ENCODE measurements at places on chromosomes 7 and 10.

DNA sequence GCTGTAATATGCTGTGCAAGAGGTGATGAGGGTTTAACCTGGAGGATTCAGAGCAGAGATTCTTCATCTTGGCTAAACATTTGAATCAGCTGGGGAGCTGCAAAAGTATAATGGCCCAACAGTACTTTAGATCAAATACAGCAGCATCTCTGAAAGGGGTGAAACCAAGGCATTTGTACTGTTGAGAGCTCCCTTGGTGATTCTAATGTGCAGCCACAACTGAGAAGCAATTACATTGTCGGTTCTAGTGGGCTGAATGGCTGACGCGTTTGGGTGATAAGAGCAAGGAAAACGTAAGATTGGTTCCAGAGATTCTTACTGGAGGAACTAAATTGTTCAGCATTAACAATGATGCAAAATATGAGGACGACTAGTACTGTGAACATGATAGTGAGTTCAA lies 269.7 kb downstream of the AGMO start:
- DNase-seq = no peak

- DNase-seq = no peak
Measured at GRCh38 chr7:96218664-96219243, 103.1 kb downstream of the SLC25A13 start.

GRCh38 chr10:20598590-20598989 lies 298.5 kb downstream of the NEBL start:
- no peak for DNase-seq

DNA sequence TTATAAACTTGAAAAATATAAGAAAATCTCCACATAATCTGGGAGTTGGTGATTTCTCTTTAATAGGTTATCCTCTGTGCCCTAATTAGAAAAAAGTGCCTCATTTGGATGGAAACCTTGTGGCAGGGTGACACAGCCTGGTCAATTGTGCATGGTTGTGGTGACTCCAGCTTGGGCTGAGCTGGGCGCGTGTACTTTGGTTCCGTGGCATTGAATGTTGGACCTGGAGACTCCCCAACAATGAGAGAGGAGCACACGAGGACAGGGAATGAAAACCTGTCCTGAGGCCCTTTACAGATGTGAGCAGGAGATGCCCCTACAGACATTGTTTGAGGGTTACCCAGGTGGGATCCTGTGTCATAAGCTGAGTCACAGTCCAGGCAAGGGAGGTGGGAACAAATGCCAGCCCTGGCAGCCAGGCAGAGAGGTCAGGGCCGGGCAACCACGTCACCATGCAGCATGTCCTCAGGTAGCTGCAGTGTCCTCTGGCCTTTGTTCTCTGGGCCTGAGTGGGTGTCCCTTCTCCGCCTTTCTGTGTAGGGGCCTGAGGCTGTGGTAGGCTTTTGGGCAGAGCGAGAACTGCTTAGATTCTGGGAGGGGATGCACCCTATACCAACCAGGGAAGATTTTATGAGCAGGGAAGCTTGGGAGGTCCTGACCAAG lies 147.4 kb upstream of the TBX20 start:
- no peak for DNase-seq

DNA sequence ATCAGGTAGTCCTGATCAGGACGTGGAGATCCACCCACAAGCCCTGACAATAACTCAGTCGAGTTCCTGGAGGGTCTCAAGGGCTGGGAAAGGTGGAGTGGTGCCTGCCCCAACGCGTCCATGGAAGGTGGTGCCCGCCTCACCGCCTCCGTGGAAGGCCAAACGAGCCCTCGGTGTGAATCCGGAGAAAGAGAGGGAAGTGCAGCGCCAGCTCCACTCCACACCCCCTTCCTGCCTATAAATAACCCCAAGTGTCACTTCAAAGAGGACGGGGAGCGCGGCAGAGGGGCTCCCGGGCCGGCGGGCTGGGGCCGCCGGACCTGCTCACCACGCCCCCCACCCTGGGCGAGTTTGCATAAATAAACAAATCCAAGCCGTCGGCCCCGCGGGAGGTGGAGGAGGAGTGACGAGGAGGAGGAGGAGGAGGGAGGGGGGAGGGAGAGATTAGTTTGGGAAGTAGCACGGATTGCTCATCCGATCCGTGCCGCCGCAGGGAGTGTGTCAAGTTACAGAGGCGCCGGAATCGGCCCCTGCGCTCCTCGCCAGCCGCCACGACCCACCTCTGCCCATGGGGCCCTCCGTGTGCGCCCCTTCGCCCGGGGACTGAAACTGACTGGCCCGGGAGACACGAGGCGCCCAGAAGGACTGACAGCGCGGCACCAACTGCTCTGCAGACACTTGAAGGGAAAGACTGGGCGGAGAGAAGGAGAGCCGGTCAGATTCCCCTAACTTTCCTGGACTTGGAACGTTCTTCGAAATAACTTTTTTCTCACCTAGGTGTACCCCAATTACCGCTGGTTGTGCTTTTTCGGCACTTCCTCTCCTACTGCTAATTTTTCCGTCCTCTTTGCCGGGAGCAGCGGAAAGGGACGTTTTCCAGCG lies at the start of gene COL13A1:
TSS of gene COL13A1 (plus strand) at position 473 of the 882 bp plus-strand sequence. CDS start 518 bp downstream, outside the sequence.
- DNase-seq = peak; percentile 89

GRCh38 chr7:66928388-66928787 lies 7.4 kb downstream of the TMEM248 start:
- DNase-seq = no peak

DNA sequence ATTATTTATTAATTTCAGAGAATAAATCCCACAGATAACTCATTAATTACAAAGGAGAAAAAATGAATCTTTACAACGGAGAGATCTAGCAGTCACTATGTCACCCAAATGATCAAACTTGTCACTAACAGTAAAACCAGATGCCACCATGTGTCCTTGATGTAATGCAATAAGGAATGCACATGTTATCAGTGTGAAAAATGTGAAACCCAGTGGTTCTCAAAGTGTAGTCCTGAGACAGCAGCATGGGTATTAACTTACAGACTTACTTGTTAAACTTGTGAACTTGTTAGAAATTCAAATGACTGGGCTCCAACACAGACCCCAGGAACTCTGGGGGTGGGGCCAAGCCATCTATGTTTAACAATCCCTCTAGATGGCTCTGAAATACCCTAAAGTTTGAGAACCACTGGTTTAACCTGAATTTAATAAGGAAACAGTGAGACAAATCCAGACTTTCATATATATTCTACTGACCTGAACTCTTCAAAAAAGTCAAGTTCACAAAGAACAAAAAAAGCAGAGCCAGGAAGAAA lies 77.4 kb downstream of the RNLS start:
- DNase-seq = no peak

DNA sequence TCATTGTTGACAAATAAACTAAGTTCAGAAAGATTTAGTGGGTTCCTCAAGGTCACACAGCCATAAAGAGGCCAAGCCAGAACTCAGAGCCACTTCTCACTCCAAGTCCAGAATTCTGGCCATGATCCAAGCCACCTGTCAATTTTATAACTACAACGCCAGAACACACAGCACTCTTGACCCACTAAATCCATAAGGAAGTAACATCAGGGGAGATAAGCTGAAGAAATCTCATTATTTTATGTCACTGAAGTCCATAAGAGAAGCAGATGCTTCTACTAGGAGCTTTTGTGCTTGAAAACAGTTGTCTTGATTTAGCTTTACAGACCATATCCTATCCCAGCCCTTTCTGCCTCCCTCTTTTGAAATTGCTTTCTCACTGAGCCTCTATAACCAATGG lies 15.9 kb downstream of the ADAM12 start:
- no peak for DNase-seq

DNA sequence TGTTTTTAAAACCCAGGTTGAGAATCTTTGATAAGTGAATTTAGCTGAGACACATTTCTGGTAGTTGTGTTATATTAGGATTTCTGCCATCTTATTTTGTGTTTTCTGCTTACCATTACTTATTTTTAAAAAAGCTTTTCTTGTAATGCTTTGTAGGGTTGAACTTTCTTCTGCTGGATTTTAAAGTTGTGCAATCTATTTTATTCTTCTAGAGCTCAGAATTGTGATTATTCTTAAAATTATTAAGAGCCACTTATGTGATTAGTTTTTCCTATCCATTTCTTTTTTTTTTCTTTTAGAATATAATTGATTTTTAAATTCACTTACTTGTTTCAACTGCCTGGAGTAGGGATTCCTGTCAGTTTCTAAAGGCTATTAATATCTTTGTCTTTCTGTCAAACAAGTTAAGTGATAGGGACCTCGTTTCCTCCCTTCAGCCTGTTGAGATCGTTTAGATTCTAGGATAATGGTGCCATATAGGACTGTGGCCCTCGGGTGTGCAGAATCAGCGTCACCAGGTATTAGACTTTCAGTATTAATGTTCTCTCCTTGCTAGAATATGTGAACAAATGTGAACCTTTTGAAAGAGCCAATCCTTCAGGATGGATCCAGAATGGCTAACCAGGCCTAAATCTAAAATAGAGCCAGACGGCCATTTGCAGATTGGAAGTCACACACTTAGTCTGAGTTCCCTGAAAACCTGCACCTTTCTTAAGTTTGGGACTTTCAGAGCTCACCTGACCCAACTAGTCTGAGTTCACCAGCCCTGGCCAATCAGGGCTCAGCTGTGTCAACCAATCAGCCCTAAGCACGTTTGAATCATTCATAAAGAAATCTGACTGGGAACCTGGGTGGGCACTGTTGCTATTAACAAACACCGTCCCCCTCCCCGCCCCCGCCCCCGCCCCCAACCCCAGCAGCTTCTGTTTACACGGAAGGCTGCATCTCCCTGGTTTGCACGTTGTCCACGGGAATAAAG lies 26.2 kb downstream of the CUX1 start:
- no peak for DNase-seq

DNA sequence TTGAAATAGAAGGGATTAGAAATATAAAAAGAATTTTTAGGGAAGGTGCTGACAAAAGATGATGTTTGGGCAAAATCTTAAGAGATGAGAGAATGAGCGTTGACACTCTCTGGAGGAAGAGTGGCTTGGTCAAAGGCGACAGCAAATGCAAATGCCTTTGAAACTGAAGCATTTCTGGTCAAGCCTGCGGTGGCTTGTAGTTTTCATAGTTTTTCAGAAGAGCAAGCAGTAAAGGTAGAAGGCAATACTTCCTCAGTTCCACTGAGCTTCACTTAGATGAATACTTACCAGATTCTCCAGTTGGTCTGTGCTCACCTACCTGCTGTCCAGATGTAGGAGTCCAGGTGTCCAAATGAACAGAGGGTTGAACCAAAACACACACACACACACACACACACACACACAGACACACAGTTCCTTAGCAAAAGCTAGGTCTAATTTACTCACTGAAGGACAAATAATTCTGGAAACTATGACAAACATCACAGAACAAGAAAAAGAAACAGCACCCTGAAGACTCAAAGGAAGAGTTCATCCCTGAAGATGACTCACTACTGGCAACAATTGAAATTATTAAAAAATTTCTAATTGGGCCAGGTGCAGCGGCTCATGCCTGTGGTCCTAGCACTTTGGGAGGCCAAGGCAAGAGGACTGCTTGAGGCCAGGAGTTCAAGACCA lies 12.1 kb upstream of the STK17A start:
- DNase-seq = no peak

- DNase-seq = no peak
Measured at GRCh38 chr7:130931423-130931822, 197.4 kb upstream of the KLF14 start.

GRCh38 chr7:35565927-35566326 lies 129.0 kb downstream of the HERPUD2 start:
- no peak for DNase-seq

GRCh38 chr10:48209241-48209640 lies 65.3 kb downstream of the FRMPD2 start:
- no peak for DNase-seq

GRCh38 chr10:36075196-36075595 lies 433.1 kb upstream of the FZD8 start:
- DNase-seq = no peak

- DNase-seq = no peak
Measured at GRCh38 chr7:4886671-4887070, 3.2 kb upstream of the RADIL start.

DNA sequence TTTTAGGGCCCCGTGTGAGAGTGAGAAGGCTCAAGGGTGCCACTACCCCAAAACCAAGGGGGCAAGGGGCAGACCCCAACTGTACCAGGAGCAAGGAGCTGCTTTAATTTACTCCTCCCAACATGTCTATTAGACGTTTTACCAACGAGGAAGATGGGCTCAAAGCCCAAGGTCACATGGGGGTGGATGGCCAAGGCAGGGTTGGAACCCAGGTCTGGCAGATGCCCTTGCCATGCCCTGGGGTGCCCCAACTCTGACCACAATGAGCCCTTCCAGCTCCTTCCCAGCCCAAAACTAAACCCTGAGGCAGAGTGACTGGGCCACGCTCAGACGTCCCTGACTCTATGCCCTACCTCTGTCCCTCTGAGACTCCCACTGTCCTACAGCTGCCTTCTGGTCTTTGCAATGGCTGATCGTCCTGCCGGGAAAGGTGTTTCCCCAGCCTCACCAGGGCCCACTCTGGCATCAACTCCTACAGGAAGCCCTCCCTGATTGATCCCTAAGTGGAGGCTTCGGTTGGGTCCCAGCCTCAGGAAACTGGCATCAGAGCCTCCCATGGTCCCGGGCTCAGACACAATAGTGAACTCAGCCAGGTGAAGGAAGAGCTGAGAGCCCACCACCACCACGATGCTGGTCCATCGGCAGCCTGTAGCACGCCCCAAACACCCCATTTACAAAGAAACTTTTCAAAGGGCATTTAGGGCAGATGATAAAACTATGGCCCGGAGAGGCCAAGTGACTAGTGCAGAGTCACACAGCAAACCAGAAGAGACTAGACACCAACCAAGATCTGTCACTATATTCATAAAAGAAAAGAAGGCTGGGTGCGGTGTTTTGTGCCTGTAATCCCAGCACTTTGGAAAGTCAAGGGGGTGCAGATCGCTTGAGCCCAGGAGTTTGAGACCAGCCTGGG lies 60.2 kb upstream of the MYL10 start:
- DNase-seq = no peak

- DNase-seq = no peak
Measured at GRCh38 chr7:158096582-158096981, 491.0 kb downstream of the PTPRN2 start.

- DNase-seq = no peak
Measured at GRCh38 chr10:11397077-11397965, 214.1 kb downstream of the USP6NL start.

DNA sequence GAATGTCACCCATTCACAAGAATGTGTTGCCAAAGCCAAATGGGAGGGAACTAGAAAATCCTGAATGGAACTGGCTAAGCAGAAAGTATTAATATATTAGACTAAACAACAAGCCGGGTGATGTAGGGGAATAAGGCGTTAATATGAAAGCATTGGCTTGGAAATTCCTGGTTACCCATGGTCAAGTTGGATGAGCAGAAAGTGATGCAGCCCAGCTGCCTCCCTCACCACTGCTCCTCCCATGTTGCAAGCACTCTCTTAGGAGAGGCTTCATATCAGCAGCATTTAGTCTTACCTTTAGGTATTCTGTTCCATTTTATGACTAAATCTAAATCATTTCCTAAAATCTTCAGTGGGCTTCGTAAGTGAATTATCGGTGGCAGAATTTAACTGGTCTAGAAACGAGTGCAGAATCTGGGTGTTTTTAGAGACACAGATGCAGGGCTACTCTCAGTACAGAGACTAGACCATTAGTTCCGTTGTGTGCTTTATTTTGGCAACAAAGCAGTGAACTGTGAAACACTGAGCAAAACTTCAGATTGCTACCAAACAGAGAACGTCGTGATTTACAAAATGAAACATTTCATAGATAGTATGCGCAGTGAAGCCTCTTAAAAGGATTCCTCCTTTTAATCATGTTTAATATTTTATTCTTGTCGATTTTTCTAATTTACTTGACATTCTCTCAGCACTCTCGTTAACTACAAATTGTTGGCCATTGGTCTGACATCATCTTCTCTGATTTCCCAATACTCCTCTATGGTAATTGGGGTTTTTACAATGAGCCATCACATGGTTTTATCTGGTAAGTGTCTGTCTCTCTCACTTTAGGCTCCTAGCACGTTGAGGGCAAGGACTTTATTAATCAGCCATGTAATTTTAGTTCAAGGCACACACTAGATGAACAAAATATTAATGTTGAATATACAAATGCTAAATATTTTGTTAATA lies 22.0 kb upstream of the HGF start:
- DNase-seq = no peak

Measured in H1 (cell line).